ENCODE measurements at places on chromosomes 12 and 14. TPM values are rescaled to one million over a fixed set of nuclear protein-coding genes. Genes with fewer than 3 reads are reported as not detected.

The PELI2 gene
- 1.2 TPM for polyA plus RNA-seq

The POU6F1 gene
- polyA plus RNA-seq = 8.5 TPM

The ITFG2 gene
- 47.1 TPM for polyA plus RNA-seq

The RNASE3 gene
- not detected for polyA plus RNA-seq

The CMTM5 gene
- polyA plus RNA-seq = not detected

The TPH2 gene
- not detected for polyA plus RNA-seq

The ZFHX2 gene
- not detected for polyA plus RNA-seq

The KLHDC1 gene
- 2.0 TPM for polyA plus RNA-seq

The HOXC13 gene
- polyA plus RNA-seq = not detected

The TAS2R14 gene
- polyA plus RNA-seq = 0.36 TPM

The BDKRB2 gene
- polyA plus RNA-seq = not detected
